Eye (tissue), 1 donor: ENCODE measurements at places on chromosomes 11 and 22.
A peak's percentile ranks its signal among the peaks of the same experiment; 100 is the strongest.

GRCh38 chr11:123255909-123256308 lies 60.9 kb upstream of the CLMP start:
- peak; percentile 70 for DNase-seq

DNA sequence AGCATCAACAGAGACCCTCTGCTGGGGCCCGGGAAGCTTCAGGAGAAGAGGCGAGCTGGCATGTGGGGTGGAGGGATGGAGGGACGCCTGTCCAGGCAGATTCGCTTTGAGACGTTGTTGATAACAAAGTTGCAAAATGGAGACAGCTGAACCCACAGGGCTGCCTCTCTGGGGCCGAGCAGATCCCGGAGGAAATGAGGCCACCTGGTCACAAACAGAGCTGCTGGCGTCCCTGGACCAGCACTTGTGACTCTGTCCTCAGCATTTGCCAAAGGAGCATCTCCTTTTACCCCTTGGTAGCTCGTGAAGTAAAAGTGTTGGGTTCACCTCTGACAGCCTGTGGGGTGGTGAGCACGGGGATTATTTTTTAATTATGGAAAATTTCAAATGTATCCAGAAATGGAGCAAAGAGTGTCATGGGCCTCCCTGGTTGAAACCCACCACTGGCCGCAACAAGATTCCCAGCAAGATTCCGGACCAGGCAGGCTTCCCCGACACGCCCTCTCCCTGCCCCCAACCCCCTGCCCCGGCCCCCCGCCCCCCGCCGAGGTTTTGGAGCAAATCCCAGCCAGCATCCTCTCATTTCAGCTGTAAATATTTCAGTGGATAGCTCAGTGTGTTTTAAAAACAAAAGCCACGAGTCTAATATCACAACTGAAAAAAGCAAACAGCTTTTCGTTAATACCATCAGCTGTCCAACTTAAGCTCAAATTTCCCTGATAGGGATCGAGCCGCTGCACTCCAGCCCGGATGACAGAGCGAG lies 20.3 kb downstream of the GRAMD4 start:
- peak; percentile 23 for DNase-seq

GRCh38 chr11:17073370-17074027 lies 4.0 kb downstream of the RPS13 start:
- no peak for DNase-seq

- DNase-seq: no peak
Observed at GRCh38 chr11:125593114-125593820, 615 bp downstream of the STT3A start.

DNA sequence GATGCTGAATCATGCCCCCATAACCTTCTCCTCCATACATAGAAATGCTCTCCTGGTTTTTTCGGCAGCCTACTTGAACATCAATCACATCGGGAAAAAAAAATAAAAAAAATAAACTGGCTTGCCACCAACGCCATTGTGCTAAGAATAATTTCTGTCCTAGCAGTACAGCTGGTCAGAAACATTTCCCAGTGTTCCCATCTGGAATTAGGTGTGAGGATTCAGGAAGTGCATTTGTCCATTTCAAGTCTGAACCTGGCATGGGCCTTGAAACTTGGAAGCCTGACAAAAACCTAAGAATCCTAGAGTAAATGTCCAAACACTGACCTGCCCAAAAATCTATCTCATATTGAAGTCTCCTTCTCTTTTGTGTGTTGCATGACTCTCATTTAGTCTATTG lies 16.6 kb upstream of the NAV2 start:
- no peak for DNase-seq

- no peak for DNase-seq
Observed at GRCh38 chr11:68355471-68355870, 43.1 kb downstream of the LRP5 start.

GRCh38 chr11:99841885-99842284 lies 821.1 kb downstream of the CNTN5 start:
- DNase-seq: no peak

- DNase-seq: no peak
Observed at GRCh38 chr11:104093426-104094280, 57.2 kb downstream of the DDI1 start.

DNA sequence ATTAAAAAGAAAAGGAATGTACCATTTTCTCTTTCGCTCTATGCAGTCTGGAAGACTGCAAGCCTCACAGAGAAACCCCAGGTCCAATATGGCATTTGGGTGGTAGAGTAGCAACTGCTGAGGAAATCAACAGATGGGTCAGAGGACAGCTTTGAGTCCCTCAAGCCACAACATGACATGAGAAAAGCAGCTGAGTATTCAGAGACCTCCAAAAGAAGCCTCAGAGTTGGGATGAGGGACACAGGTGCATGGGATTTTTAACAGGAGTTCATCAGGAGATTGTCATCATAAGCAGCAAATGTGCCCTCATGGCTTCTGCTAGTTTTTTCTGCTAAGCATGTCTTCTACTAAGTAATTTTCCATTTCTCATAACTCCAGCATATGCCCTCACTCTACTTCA lies 111.6 kb downstream of the BLID start:
- no peak for DNase-seq

- peak; percentile 63 for DNase-seq
Observed at GRCh38 chr11:108494182-108494581, 4.0 kb downstream of the POGLUT3 start.

- peak; percentile 87 for DNase-seq
Observed at GRCh38 chr11:123505546-123506299, 75.7 kb downstream of the GRAMD1B start.

DNA sequence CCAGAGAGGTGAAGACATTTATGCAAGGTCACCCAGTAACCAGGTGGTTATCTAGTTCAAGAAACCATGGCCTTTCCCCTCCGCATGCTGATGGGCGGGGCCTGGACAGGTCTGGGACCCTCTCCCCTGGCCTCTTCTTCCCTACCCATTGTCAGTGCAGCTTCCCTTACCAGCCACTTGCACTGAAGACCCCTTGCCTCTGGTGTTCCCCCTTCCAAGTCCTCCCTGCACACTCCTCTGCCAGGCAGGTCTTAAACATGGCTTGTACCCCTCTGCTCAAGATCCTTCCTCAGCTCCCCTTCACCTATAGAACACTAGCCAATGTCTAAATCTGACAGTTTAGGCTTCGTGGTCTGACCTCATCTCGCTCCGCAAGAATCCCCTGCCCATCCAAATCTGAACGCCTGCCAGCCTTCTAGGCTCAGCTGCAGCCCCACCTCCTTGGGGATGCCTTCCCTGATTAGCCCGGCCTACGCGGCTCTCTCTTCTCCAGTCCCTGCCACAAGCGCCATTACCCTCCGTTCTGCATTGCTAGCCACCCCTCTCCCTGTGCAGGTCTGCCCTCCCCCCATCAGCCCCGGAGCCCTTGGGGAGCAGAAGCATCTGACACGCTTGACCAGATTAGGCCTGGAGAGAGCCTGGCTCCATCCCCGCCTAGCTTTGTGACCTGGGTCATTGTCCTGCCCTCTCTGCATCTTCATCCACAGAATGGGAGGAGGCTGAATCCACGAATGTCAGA lies 213.8 kb downstream of the DSCAML1 start:
- DNase-seq: peak; percentile 84

GRCh38 chr11:128607819-128608218 lies 20.5 kb upstream of the ETS1 start:
- no peak for DNase-seq

- DNase-seq: peak; percentile 28
Observed at GRCh38 chr11:28673691-28674432, 565.7 kb downstream of the METTL15 start.

- DNase-seq: no peak
Observed at GRCh38 chr11:81874635-81875034, 859.0 kb downstream of the FAM181B start.
